ENCODE measurements at places on chromosomes 12 and 14.

GRCh38 chr14:49755378-49755777 lies 12.6 kb upstream of the KLHDC2 start:
- DNase-seq = no peak

DNA sequence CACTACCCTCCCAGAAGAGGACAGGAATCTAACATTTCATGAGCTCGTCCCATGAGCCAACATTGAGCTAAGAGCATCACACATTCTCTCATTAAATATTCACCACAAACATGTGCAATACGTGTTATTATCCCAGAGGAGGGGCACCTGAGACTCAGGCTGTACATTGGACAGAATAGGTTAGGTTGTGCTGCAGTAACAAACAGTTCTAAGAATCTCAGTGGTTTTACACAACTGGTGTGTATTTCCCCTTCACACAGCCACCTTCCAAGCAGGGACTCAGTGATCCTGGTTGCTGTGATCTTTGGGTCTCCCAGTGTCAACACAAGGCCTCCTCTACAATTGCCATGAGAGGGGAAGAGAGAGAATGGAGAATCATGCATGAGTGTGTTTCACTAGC lies 15.0 kb upstream of the ACTN1 start:
- no peak for DNase-seq

DNA sequence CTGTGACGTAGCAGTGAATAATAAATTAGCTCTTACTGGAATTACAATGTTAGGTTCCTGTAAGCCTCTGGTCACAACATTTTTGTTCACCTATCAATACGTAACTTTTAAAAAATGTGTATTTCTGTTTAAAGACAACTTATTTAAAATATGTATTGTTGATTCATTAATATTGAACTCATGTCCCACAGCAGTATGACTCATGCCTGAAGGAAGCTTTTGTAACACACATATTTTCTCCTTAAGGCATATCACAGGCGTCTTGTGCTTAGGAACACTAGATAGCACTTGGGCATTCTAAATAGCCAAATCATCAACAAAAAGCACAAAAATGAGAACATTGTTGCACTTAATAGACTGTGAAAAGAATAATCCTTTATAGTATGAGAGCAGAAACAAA lies 92.5 kb downstream of the GPHN start:
- DNase-seq = no peak

DNA sequence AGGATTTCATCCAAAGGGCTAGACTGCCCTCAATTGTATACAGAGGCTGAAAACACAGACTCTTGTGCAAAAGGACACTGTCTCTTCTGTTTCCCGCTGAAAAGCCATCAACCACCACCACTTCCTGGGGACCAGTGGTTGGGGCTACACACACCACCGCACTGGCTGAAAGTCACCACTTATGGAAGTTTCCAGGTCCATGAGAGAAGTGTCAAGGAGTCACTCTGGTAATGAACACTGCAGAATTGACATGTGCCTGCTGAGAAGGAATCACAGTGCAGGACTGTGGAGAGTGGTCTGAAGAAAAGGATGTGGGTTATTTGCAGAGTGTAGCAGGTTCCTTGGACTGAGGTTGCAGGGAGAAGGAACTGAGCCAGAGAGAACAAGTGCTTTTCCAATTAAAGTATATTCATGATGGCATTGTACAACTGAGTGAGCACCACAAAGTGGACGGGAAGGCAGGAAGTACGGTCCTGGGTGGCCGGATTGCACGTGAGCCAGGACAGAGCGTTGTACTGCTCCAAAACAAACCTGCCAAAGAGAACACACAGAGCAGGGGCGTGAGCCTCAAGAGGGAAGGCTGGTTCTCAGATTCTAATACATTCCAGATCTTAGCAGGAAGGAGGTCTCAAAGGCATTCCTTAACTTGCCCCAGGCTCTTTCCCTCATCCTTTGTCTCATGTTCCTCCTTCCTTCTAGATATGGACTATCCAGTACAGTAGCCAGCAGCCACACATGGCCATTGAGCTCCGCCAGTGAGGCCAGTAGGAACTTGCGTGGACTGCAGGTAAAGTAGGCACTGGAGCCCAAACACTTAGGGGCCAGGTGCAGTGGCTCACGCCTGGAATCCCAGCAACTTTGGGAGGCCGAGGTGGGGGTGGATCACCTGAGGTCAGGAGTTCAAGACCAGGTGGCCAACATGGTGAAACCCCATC lies 316.4 kb downstream of the MED13L start:
- DNase-seq = no peak

DNA sequence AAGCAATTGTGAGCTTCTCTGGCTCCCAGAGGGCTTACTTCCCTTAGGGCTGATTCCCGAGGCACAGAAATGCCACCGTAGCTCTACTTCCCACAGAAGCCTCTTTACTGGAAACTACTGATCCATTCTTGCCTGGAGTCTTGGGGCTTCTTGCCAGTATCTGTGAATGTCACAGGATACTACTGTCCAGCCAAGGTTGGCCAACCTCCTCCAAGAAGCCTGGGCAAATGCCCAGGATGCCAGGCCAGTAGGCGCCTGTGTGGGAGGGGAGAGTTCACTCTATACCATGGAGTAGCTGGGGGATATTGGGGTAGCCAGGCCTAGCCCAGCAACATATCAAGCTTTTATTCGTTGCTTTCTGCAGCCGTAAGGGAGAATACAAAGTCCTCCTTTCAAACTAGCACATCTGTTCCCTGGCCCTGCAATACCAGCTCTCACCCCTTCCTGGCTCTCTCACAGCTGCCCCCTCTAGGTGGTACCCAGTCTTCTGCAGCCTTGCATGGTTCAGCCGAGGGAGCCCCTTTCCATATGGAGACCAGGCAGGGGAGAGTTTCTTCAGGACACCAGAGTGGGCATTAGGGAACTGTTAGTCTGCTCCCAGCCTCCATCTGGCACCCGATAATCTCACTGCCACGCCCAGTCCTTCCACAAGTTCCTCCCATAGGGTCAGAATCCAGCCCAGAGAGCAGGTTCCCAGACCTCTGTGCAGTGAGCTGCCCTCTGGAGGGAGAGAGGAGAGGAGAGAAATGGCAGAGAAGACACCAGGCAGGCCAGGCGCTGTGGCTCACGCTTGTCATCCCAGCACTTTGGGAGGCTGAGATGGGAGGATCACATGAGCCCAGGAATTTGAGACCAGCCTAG lies 24.3 kb upstream of the PLEK2 start:
- DNase-seq = no peak

DNA sequence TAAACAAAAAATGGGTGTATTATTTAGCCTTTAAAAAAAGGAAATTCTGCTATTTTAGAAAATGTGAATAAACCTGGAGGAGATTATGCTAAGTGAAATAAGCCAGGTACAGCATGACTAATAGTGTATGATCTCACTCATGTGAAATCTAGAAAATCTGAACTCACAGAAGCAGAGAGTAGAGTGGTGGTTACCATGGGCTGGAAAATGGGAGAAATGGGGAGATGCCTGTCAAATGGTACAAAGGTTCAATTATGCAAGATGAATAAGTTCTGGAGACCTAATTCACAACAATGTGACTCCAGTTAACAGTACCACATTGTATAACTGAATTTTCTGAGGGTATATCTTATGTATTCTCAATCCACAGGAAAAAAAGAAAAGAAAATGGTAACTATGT lies 17.4 kb upstream of the LEMD3 start:
- DNase-seq = no peak

DNA sequence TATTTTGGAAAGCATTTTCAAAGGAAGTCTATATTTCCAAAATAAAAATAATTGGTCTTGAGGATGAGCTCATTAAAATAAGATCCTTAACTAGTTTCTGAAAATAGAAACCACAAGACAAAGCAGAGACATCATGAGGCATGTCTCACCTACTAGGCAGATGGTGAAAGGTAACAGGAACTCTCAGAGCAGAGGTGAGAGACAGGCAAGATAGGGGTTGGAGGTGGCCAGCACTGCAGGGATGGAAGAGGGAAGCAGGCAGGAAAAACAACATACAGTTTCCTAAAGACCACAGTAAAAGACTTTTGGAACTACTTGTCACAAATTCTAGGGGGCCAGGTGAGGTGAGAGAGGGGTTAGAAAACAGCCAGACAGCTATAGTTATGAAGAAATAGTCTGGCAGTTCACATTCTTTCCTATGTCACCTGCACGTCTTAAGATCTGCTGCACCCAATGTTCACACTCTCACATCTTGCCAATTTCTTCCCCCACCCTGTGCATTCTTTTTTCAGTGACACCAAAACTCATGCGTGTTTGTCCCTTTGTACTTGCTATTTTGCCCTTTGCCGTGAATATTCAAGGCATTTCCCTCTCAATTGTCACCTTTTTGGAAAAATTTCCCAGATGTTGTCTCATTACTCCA lies 341.7 kb upstream of the KITLG start:
- no peak for DNase-seq

DNA sequence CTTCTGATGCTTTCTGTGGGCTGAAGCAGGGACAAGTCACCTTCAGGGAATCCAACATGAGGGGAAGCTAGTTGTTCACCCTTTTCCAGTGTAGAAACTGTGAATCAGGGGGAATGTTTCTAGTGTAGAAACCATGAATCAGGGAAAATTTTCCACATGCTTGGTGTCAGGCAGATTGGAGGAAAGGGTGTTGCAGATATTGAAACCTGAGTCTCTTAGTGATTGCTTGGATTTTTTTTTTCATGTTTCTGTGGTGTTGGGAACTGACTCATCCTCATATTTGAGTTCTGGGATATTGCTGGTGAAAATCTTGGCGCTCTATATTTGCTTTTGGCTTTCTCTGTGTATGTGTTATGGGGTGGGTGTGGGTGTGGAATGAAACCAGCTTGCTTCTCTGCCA lies 144.5 kb upstream of the FBXO33 start:
- DNase-seq = no peak

- DNase-seq = no peak
Measured at GRCh38 chr12:57080855-57081254, 2.3 kb upstream of the NEMP1 start.

DNA sequence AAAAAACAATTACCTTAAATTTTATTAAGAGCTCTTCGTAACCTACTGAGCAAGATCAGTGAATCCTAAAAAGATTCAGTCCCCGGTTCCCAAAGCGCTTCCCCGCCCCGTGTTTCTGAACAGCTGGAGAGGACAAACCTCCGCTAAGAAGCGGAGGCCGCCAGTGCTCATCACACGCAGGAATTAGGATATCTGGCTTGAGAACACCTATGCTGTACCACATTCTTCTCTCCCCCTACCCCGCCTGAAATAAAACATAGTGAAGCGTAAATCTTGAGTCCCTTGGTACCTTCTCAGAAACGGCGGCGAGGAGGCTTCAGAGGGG lies 774 bp upstream of the WDR20 start:
- DNase-seq = no peak

DNA sequence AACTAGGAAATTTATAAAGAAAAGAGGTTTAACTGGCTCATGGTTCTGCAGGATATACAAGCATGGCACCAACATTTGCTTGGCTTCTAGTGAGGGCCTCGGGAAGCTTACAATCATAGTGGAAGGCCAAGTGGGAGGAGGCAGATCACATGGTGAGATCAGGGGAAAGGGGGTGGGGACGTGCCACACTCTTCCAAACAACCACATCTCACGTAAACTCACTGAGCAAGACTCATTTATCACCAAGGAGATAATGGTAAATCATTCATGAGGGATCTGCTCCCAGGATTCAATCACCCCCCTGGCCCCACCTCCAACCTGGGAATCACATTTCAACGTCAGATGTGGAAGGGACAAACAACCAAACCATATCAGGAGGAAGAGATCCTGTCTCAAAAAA lies 35.8 kb downstream of the NUMB start:
- no peak for DNase-seq

DNA sequence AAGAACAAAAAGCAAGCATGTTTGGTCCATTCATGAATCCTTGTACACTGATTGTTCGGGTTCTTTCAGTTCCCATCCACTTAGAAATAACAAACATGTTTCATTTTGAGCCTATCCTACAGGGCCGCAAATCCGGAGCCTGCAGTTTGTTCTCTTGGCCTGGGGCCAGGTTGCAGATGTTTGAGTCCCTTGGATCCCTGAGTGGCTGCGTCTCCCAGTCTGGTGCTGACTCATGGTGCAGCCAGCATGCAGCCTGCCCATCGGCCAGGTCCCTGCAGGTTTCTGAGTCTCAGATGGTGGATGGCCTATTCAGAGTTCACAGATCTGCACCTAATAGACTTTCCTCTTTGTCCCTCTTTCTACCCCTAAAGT lies 1.9 kb upstream of the DYNC1H1 start:
- DNase-seq = peak; percentile 50

GRCh38 chr14:73795466-73795865 lies 56.2 kb upstream of the PTGR2 start:
- DNase-seq = no peak

- no peak for DNase-seq
Measured at GRCh38 chr14:105885561-105886320, 359.4 kb downstream of the TMEM121 start.

DNA sequence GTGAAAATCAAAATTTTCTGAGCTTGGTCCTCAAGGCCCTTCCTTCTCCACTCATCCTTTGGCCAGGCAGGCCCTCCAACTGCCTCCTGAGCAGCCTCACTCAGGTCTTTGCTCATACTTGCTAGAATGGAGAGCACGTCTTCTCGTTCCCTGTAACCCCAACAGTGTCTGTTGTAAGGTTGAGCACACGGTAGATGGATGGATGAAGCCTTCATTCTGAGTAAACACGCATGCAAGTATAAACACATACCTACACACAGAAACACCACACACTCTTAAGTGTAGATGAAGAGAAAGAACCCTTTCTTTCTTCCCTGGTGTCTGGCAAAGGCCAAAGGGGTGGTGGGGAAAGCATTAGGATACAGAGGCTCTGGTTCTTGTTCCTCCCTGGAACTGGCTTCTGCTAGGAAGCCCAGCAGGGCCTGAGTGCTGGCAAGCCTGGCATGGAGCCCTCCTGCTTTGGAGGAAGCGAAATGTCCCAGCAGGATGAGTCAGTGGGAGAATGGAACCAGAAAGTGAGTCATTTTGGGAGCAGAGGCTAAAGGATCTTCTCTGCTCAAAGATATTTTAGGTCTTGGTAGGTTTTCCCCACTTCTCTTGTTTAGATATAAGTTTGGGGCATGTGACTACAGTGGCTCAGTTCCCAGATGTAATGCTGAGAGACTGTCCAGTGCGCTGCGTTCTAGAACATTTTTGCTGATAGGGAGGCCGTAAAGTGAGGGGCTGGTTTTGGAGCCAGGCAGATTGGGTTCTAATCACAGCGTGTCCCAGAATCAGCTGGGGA lies 127.4 kb downstream of the CACNA1C start:
- no peak for DNase-seq

- DNase-seq = no peak
Measured at GRCh38 chr12:132026796-132027500, 77.2 kb downstream of the EP400 start.

GRCh38 chr12:57740656-57741412 lies 2.3 kb upstream of the AGAP2 start:
- DNase-seq = no peak
